Retinal pigment epithelial cell (primary cell): ENCODE measurements at places on chromosomes 11 and 22.

DNA sequence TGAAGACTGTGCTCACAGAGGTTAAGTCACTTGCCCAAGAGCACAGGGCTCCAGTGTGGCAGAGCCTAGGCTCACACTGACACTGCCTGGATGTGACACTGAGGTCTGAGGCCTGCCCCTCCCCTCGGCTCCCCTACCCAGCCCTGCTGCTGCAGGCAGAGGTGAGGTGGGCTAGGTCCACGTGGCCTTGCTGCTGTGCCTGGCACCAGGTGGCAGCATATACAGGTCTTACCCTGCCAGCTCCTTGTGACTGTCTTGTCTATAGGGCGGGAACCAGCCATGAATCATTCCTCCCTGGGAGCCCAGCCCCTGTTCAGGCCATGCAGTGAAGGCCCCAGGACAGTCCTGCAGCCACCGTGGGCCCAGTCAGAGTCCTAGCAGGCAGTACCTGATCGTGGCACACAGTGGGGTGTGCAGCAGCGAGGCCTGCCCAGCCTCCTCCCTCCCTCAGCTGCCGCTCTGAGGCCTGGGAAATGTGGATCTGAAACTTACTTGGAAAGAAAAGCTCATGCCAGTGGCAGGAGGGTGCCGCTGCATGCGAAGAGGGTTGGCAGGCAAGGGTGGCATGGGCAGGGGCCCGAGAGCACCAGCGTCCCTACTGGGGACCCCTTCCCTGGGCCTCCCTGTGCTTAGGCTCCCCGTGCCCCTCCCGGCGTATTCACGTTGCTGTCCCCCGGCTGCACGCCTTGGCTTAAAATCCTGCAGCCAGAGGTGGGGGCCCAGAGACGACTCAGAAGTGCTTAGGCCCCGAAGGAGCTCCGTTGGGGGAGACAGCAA, 1.2 kb upstream of the CERK start:
- peak; percentile 86 for DNase-seq

GRCh38 chr11:45625611-45626010, 39.8 kb downstream of the CHST1 start:
- no peak for DNase-seq

- DNase-seq = no peak
Observed at GRCh38 chr11:134658481-134659225, 246.6 kb upstream of the B3GAT1 start.

- no peak for DNase-seq
Observed at GRCh38 chr11:19092850-19093249, 24.1 kb upstream of the ZDHHC13 start.

- DNase-seq = no peak
Observed at GRCh38 chr22:38180841-38181452, 683 bp downstream of the PLA2G6 start.
